Retina (tissue), 1 donor: ENCODE measurements at places on chromosomes 16 and 17.

DNA sequence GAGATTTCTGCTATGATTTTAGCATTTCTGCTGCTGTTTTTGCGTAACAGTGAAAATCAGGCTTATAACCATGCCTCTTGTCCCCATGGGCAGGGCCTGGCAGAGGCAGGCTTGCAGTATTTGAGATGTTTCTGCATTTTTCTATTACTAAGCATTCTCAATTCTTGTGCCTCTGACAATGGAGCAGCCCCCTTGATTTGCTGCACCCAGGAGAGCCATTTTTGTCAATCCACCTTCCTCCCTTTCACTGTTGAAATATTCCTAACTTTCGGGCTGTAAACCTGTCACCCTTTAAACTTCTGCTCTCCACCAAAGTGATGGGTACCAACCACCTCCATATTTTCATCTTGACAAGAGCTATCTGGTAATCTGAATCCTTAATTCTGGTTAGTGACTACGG is 178.1 kb downstream of the CNTNAP4 start:
- DNase-seq, result no peak

GRCh38 chr16:1532081-1532760 is 1.2 kb upstream of the TMEM204 start:
- DNase-seq, result no peak

DNA sequence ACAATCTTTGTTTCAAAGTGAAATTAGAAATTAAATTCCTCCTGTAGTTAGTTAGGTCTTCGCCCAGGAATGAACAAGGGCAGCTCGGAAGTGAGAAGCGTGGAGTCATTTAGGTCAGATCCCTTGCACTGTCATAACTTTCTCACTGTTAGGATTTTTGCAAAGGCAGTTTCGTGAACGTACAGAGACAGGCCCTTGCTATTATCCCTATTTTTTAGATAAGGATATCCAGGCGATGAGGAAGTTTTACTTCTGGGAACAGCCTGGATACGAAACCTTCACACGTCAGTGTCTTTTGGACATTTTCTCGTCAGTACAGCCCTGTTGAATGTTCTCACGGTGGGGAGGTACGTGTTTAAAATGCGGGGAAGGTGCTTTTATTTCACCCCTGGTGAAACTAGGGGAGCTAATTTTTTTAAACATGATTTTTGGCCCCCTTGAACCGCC is 318 bp upstream of the RBL2 start:
- DNase-seq, result no peak

DNA sequence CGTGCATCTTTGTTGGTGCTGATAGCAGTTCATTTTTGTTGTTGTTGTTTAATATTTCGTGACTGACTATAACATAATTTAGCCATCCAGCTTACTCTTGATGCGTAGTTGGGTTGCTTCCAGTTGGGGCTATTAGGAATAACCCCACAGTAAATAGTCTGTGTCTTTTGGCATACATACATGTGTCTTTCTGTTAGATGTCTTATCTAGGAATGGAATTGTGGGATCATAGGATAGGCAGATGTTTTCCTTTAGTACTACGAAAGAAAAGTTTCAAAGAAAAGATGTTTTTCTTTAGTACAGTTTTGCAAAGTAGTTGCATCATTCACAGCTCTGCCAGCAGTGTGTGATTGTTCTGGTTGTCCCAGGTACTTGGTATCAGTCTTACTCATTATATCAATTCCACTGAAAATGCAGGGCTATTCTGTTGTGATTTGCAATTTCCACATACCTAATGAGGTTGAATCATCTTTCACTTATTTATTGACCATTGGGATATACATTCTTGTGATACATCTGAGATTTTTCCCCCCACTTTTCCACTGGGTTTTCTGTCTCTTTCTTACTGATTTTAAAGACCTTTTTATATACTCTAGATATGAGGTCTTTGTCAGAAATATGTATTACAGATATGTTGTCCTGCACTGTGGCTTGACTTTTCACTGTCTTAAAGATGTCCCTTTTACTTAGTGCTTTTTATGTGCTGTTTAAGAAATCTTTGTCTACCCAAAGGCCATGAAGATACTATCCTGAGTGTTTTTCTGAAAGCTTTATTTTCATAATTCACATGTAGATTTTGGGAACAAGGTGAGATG is 173.3 kb downstream of the MRTFB start:
- no peak for DNase-seq

GRCh38 chr17:49715216-49715615 is 7.5 kb upstream of the SLC35B1 start:
- no peak for DNase-seq
